ENCODE measurements at places on chromosomes 13 and 19. TPM values are rescaled to one million over a fixed set of nuclear protein-coding genes. Genes with fewer than 3 reads are reported as not detected.

PTGER1 gene
- total RNA-seq: 15.5 TPM

SRRM5 gene
- total RNA-seq: not detected

PROZ gene
- total RNA-seq: not detected

LILRB4 gene
- not detected for total RNA-seq

ZNF730 gene
- 0.93 TPM for total RNA-seq

ZNF626 gene
- total RNA-seq: 9.5 TPM

OR7A10 gene
- total RNA-seq: not detected

C19orf33 gene
- total RNA-seq: not detected

ATP8A2 gene
- total RNA-seq: 0.06 TPM

All from aortic smooth muscle cell (primary cell).